Activated CD8-positive, alpha-beta memory T cell treated with anti-CD3 and anti-CD28 coated beads for 36 hours (primary cell): ENCODE measurements at places on chromosomes 3 and 15. TPM values are rescaled to one million over a fixed set of nuclear protein-coding genes. Genes with fewer than 3 reads are reported as not detected.

The GOLGA8Q gene
- total RNA-seq, result not detected

The SERPINI2 gene
- not detected for total RNA-seq

The RMDN3 gene
- total RNA-seq, result 39.4 TPM

The CIB2 gene
- 2.6 TPM for total RNA-seq

The C3orf49 gene
- total RNA-seq, result not detected

The NANOGP8 gene
- not detected for total RNA-seq

The TCAIM gene
- total RNA-seq, result 12.8 TPM

The TIGIT gene
- total RNA-seq, result 206 TPM

The ADGRG7 gene
- total RNA-seq, result not detected

The HYAL1 gene
- not detected for total RNA-seq

The HCLS1 gene
- total RNA-seq, result 194 TPM

The TMCO5A gene
- total RNA-seq, result not detected

The DUOXA2 gene
- not detected for total RNA-seq

The NCKIPSD gene
- 42.6 TPM for total RNA-seq

The ATOSA gene
- total RNA-seq, result 11.7 TPM

The SCN5A gene
- 0.63 TPM for total RNA-seq

The PLCL2 gene
- 15.8 TPM for total RNA-seq

The EXD1 gene
- not detected for total RNA-seq

The FAH gene
- total RNA-seq, result 62.8 TPM

The VGLL3 gene
- not detected for total RNA-seq
